Cerebellar nuclear complex (tissue), 1 donor: ENCODE measurements at places on chromosomes 1 and 21.

DNA sequence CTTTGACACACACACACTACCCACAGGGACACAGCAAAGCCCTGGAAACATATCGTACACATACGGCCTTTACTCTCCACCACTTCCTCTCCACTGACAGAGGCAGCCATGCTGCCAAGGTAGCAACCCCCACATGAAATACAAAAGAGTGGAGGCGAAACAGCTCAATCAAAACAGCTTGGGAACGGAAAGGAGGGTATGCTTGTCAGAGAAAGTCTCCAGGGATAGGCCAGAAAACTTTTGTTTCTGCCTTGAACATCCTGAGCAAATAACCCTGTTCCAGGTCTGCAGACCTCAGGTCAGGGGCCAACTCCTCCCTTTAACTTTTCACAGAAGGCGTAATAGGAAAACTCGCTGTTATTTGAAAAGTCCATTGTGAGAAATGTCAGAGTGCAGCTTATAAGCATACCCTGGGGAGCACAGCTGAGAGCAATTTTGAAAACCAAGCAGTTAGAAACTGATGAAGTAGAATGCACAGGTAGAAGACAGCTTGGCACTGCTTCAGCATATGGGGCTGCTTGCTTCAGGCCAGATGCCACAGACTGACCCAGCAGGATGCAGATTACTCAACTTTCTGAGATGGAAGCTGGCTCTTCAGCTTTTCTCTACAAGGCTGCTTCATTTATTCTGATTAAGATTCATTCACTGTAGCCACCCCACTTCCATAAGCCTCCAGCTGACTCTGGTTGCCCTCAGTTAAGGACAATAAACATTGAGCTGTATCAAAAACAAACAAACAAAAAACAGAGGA, 18.0 kb downstream of the KIAA0319L start:
- DNase-seq = no peak

DNA sequence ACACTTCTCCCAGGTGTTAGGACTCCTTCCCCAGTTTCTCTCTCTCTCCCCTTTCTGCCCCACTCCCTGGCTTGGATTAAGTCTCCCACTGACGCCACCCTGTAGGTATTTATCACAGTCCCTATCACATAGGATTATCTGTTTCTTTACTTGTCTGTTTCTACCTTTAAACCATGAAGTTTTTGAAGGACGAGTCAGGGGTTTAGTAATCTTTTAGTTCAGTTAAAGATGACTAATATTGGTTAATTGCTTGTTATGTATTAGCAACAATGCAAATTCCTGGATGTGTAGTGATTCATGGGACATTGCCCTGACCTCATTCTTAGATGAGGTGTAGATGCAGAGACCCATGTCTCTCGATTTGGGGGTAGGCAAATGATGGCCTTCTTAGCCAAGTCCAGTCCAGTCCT, 6.4 kb downstream of the LAMC1 start:
- DNase-seq = no peak

DNA sequence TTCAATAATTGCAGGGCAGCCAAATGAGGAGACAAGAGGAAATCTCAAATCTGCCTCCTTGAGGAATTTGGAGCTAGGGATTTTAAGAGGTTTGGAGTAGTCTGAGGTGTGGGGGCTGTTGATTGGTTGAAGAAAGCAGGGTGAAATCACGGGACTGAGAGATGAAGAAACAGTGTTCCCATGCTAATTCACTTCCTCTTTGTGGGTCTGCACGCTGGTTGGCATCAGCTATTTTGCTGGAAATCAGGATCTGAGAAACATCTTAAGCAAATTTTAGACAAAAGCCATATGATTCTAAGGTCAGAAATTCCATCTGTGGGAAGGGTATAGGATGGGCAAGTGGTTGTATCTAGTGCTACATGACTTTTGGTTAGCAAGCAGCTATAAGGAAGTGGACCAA, 107.1 kb upstream of the PAXBP1 start:
- DNase-seq = no peak

DNA sequence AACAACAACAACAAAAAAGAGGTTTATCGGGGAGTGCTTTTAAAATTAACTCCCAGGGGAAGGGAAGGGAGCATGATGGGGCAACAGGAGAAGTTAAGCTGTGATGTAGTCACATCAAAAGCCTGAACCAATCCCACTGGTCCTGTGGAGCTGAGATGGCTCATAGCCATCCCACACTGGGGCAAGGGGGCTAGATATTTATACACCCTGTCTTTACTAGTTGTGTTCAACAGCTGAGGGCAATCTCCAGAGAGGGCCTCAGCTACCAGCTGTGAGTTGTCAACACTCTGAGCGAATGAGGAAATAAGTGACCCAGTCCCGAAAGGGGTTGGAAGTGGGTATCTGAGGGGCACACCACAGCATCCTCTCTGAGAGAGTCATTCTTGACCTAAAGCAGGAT, 31.0 kb upstream of the CREG1 start:
- no peak for DNase-seq

GRCh38 chr1:209106237-209106741, 477.2 kb upstream of the CAMK1G start:
- DNase-seq = peak; percentile 67

- DNase-seq = no peak
Measured at GRCh38 chr1:52404975-52405338, 555 bp downstream of the PRPF38A start.

DNA sequence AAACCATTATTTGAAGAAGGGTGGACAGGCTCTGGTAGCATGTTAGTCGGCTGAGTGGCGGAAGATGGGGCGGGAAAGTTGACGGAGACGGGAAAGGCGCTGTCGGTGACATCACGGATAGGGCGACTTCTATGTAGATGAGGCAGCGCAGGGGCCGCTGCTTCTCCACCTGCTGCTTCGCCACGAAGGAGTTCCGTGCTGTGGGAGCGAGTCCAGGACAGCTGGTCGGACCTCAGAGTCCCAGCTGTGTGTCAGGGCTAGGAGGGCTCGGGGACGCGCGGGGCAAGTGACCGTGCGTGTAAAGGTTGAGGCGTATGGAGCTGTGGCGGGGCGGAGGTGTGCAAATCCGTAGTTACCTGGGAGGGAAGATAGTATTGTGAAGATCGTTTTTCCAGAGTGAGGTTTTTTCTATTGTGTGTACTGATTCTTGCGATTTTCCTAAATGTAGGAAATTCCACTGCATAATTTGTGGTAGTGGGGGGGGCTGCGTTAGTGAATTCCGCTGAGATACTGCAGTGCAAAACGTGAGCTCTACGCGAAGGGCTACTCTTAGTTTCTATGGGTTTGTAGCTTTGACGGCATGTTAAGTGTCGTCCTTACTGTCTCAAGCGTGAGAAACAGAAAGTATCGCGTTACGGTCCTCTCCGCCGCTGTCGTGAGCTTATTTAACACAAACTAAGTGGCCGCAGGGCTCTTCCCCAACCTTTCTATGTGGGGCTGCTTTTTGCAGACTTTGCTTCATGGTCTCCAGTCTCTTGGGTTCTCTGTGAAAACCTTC, 111.2 kb upstream of the NBPF11 start:
- DNase-seq = no peak

DNA sequence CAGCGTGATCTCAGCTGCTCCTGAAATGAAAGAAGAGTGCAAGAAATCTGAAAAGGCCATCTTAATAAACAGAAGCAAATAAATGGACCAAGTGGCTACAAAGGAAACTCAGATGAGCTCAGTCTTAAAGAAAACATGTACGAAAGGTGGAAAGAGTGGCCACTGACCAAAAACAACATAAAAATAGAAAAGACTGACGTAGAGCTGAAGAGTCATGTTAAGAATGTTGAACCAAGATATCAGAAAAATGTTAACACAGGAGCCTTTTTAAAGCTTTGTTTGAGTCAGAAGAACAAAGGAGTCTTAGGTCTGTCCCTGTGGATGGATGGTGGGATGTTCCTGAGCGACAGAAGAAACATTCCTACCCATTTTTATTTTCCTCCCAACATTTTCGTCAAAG, 30.8 kb upstream of the ZNF648 start:
- no peak for DNase-seq

DNA sequence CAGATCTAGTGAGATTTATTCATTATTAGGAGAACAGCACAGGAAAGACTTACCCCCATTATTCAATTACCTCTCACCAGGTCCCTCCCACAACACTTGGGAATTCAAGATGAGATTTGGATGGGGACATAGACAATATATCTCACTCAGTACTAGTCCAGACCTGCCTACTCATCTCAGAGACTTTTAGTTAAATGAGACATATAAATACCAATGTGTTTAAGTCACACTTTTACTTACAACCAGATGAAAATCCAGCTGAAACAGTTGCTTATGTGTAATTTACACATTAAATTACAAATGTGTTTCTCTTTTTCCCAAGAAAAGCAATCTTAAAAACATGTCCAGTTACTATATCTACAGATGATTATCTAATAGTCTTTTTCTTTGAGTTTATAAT, 1145.6 kb downstream of the KCNT2 start:
- no peak for DNase-seq

- DNase-seq = peak; percentile 76
Measured at GRCh38 chr1:233668146-233668724, 54.3 kb downstream of the KCNK1 start.

DNA sequence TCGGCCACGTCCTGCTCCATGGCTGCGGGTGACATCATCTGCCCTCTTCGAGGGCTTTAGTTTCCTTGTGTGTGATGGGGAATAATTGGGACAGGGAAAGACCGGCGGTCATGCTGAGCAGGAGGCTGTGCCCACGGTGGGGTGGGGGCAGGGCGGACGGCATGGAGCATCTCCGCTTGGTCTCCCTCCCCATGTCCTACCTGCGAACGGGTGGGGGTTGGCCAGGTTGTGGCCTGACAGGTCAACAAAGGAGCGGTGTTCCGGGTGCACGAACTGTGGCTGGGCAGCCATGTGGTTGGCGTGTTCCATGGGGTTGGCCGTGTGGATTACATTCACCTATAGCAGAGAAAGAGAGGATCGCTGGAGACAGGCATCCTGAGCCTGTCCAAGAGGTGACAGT, 80.0 kb downstream of the PIK3CD start:
- no peak for DNase-seq

DNA sequence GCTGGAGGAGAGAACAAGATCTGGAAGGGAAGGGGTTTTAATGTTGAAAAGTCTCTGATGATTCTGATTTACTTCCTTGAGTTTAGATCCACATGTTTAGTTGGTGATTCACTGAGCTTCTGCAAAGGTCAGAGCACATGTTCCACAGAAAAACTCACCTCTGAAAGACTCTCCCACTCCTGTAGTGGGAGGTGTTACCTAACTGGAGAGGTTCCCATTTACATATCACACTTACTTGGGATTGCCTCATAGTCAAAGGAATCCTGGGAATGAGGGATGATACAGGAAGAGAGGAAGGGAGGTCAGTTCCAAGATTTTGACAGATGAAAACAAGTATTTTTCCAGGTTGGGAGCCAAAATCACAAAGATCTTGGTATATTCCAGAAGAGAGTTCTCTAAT, 2.7 kb upstream of the NTNG1 start:
- DNase-seq = no peak

- no peak for DNase-seq
Measured at GRCh38 chr21:32034850-32035249, 162.0 kb downstream of the HUNK start.

DNA sequence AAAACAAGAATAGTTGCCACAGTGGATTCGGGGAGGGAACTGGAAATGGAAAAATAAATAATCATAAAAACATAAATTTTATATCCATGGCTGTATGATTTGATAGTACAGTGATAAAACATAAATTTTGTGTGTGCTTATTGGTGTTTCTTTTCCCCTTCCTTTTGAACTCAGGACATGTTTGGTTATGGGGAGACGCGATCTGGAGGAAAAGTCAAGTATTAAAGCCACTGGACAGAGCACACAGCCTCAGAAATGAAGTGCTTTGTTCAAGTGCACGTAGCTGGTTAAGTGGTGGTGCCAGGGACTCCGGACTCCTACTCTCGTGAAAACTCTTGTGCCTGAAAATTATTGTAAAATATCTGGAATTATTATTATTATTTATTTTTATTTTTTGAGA, 9.7 kb upstream of the HMGCS2 start:
- no peak for DNase-seq

DNA sequence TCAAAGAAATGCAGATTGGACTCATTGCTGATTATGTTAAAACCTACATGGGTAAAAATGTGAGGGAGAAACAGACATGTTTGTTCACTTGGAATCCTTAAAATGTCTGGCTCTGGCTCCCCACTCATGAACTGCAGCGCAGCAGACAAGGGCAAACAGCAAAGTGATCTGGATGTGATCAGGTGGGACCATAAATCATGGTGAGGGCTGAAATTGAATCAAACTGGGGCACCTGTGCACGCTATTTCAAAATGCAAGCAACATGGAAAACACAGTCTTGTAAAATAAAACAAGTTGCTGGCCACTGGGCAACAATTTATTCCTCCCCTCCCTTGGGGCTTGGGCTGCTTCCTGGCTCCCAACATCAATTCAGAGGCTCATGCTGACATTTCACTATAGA, 373.4 kb downstream of the SEC16B start:
- DNase-seq = no peak

GRCh38 chr1:223245983-223246382, 102.9 kb upstream of the TLR5 start:
- no peak for DNase-seq

DNA sequence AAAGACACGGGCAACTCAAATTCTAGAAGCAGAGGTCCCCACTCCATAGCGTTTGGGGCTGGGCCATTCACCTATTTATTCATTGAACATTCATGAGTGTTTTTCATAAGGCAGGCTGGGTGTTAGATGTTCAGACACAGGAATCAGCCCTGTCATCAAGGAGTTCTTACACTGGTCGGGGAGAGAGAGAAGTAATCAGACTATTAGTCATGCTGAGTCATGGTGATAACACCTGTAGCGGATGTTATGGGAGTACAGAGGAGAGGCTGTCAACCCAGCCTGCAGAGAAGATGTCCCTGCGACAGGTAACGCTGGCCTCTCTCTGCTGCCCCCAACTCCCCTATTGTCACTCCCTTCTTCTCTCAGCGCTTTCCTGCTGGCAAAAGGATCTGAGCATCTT, 17.2 kb downstream of the LY9 start:
- DNase-seq = no peak

GRCh38 chr21:23887725-23888306, 1719.5 kb downstream of the MRPL39 start:
- DNase-seq = no peak

DNA sequence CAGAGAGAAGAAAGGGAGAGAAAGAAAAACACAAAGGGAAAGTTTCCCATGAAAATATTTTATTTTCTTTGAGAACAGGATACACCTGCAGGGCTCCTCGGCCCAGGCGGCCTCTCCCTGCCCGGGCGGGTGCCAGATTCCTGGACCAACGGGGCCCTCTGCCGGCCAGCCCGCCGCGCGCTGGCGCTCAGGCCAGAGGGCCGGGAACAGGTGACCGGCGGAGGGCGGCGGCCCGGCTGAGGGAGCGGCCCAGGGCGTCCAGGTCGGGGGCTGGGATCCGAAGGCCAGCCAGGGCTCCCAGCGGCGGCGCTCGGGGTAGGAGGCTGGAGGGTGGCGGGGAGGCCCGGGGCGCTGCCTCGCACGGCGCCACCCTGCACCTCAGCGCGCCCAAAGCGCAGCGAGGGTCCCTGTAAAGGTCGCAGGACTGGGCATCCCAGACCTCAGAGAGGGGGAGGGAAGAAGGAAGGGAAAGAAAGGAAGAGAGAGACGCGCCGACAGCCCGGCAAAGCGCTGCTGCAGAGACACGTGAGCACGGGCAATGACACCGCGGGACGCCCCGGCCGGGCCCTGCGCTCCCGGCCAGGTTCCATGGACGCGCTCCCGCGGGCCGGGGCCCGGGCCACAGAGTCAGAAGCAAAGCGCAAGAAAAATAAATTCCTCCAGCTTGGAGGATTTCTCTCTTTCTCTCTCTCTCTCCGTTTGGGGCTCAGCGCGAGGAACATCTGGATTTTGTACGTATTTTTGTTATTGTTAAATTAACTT, 927 bp downstream of the WNT9A start:
- no peak for DNase-seq

- DNase-seq = no peak
Measured at GRCh38 chr1:27144049-27144748, 10.7 kb downstream of the SLC9A1 start.
